CD8-positive, alpha-beta memory T cell (primary cell): ENCODE measurements at places on chromosomes 3 and 15. TPM values are rescaled to one million over a fixed set of nuclear protein-coding genes. Genes with fewer than 3 reads are reported as not detected.

Gene INKA1
- 1.7 TPM for total RNA-seq

Gene LEKR1
- total RNA-seq: 0.64 TPM

Gene LRIG1
- total RNA-seq: 37.9 TPM

Gene CPEB1
- total RNA-seq: 0.44 TPM

Gene ANKRD34C
- total RNA-seq: not detected

Gene GOLGA6A
- total RNA-seq: 0.07 TPM

Gene ALDH1A2
- total RNA-seq: 0.33 TPM

Gene ZNF860
- total RNA-seq: 0.16 TPM

Gene C3orf85
- not detected for total RNA-seq

Gene SOX14
- total RNA-seq: not detected

Gene GHSR
- not detected for total RNA-seq

Gene ASB14
- total RNA-seq: not detected

Gene KNG1
- not detected for total RNA-seq

Gene CRABP1
- not detected for total RNA-seq

Gene NEK10
- 0.42 TPM for total RNA-seq

Gene FANCD2OS
- not detected for total RNA-seq

Gene NSMCE3
- total RNA-seq: 8.7 TPM

Gene MYNN
- total RNA-seq: 18.3 TPM

Gene KCNAB1
- not detected for total RNA-seq

Gene DMXL2
- total RNA-seq: 7.0 TPM

Gene FRMD5
- total RNA-seq: 0.28 TPM

Gene CA12
- not detected for total RNA-seq

Gene C2CD4A
- 0.13 TPM for total RNA-seq

Gene ALDH1A3
- not detected for total RNA-seq

Gene TOMM70
- total RNA-seq: 63.5 TPM

Gene CHRNB4
- total RNA-seq: not detected

Gene SERPINI2
- total RNA-seq: not detected

Gene CFAP100
- not detected for total RNA-seq

Gene GPR62
- total RNA-seq: not detected

Gene TMEM45A
- total RNA-seq: 0.50 TPM

Gene BCHE
- total RNA-seq: not detected

Gene OIP5
- 19.0 TPM for total RNA-seq

Gene ECE2
- total RNA-seq: not detected

Gene MUC4
- total RNA-seq: 0.24 TPM

Gene RNU5B-1
- not detected for total RNA-seq

Gene CCDC39
- total RNA-seq: not detected

Gene RAD51
- total RNA-seq: 57.6 TPM

Gene TSEN2
- 29.8 TPM for total RNA-seq

Gene HACD3
- 46.1 TPM for total RNA-seq

Gene TUSC7
- total RNA-seq: not detected

Gene CASR
- not detected for total RNA-seq

Gene SNTN
- total RNA-seq: not detected

Gene CACNA1D
- 0.26 TPM for total RNA-seq

Gene BFSP2
- total RNA-seq: not detected

Gene GAP43
- not detected for total RNA-seq

Gene DNASE1L3
- total RNA-seq: not detected

Gene LRTM1
- not detected for total RNA-seq

Gene LSAMP
- not detected for total RNA-seq

Gene THBS1
- 6.6 TPM for total RNA-seq
